ENCODE measurements at places on chromosomes 3 and 15.

DNA sequence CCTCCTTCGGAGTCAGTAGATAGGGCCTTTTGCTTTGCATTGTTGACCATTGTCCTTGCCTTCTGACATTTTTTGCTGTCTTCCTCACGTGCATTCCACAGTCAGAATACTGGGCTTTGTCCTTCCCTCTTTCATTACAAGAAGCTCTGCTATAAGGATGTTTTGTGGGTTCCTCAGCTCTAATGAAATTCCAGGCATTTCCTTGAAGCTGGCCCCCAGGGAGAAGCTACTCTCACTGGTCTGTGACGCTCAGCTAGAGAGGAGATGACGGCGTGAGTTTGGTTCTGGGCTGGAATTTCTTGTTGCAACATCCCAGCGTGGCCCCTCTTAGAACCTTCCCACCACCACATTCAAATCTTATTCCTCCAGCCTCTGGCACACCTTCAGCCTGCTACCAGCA lies 210.2 kb downstream of the TJP1 start:
- DNase-seq = no peak

DNA sequence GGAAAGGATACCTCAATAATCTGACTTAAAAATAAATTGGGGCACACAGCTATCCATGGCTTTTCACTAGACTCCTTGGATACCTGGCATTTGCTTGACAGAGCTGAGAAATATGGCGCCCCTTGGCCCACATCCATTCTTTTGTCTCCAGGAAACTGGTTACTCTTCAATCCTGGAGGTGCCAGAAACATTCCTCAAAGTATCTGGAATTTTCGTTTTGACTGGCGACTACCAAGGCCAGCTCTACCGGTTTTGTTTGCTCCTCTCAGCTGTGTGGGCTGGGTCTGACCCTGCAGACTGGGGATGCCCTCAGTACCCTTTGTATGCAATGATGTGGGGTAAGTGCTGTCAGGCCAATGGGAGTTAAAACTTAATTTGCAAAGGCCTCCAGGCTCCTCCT lies 27.0 kb downstream of the KATNBL1 start:
- no peak for DNase-seq

DNA sequence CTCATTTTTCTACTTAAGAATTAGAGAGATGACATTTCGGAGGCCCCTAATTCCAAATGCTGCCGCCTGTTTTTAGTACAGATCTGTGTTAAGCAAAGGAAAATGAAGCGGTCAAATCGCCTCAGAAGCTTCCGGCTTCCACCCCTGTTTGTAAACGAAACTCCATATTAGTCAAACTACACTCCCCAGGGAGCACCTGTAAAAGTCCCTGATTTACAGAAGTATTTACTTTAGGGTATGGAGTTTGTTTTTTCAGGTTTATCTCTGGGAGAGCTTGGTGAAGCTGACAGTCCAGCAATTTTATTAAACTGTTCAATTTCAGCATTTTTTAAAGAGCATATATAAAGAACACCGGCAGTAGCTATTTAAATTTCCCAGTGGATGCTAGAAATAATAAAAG lies 319.8 kb downstream of the FHIT start:
- no peak for DNase-seq

DNA sequence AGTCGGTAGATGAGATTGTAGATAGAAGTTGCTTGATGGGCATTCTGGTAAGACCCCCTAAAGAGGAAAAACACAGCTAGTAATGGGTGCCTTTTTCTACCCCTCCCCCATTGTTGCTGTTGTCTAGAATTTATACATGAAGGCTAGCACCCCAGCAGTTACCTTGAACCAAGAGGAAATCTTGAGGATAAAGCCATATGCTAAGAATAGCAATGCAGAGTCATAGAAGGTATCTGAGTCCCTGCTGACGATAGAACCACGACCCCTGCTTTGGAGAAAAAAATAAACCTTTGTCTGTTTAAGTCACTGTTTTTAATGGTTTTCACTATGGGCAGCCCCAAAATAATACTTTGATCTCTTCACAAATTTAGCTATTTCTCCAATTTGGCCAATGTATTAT lies 162.6 kb downstream of the THRB start:
- no peak for DNase-seq
